HCT116 (cell line): ENCODE measurements at places on chromosomes 13 and 19.

DNA sequence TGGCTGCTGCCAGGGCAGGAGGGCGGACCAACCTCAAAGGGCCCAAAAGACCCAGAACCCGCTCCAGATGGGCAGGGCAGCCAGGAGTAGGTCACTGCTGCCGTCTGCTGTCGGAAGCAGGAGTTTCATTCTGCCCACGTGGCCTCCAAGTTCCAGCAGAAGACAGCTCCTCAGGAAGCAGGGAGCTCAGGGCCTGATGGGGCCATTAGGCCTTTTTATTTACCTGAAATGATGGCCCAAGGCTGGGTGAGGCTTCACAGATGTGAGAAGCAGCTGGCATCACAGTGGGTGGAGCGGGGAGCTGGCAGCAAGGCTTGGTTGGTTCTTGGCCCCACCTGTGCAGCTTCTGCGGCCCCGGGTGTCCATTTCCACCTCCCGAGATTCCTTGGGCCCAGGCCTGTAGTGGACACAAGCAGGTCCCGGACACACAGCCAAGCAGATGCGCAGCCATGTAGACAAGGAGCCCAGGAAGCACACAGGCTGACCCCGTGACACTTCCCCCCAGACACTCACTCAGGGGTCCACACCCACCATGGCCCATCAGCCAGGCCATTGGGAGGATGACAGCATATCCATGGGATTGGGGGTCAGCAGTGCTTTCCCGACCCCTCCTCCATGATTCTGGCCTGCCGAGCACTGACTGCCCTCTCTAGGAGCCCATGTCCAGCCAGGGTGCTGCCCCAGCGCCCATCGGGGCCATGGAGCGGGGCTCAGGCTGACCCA is 26.4 kb downstream of the C13orf46 start:
- DNase-seq, result peak; percentile 12
- H3K27ac ChIP-seq, result no peak overlapping the region
- no peaks in the 10 kb centered on the region for H3K36me3 ChIP-seq
- no peaks in the 10 kb centered on the region for H3K27me3 ChIP-seq

- no peaks in the 10 kb centered on the region; the same call in 1 of the 2 replicates for H3K4me1 ChIP-seq
- H3K27me3 ChIP-seq, result no peaks in the 10 kb centered on the region
- peak overlapping the region; percentile 5; the same call in 1 of the 2 replicates for H3K27ac ChIP-seq
These were observed 34.1 kb upstream of the GAS6 start for GRCh38 chr13:113897966-113898365.

- H3K4me3 ChIP-seq, result no peak overlapping the region
- H3K4me1 ChIP-seq, result peaks cover 12% of the 10 kb centered on the region
- H3K36me3 ChIP-seq, result no peaks in the 10 kb centered on the region
- DNase-seq, result no peak
These were observed 446.4 kb downstream of the COG6 start for GRCh38 chr13:40101708-40102359.

- no peaks in the 10 kb centered on the region; the same call in 1 of the 2 replicates for H3K27me3 ChIP-seq
- H3K36me3 ChIP-seq, result no peaks in the 10 kb centered on the region
- H3K4me1 ChIP-seq, result no peaks in the 10 kb centered on the region; the same call in 1 of the 2 replicates
- H3K4me3 ChIP-seq, result no peak overlapping the region
These were observed 4.0 kb downstream of the NOVA2 start for GRCh38 chr19:45969676-45970075.

- no peak for DNase-seq
- peaks cover 20% of the 10 kb centered on the region; the same call in 1 of the 2 replicates for H3K27me3 ChIP-seq
- H3K4me1 ChIP-seq, result peaks cover 9% of the 10 kb centered on the region; the same call in 1 of the 2 replicates
These were observed 702 bp downstream of the PTH2 start for GRCh38 chr19:49422407-49423070.

- no peaks in the 10 kb centered on the region for H3K27me3 ChIP-seq
- no peak overlapping the region for H3K4me3 ChIP-seq
- no peak overlapping the region for H3K27ac ChIP-seq
- H3K4me1 ChIP-seq, result peaks cover 5% of the 10 kb centered on the region; the same call in 1 of the 2 replicates
These were observed 49.2 kb upstream of the RGCC start for GRCh38 chr13:41408121-41408520.

DNA sequence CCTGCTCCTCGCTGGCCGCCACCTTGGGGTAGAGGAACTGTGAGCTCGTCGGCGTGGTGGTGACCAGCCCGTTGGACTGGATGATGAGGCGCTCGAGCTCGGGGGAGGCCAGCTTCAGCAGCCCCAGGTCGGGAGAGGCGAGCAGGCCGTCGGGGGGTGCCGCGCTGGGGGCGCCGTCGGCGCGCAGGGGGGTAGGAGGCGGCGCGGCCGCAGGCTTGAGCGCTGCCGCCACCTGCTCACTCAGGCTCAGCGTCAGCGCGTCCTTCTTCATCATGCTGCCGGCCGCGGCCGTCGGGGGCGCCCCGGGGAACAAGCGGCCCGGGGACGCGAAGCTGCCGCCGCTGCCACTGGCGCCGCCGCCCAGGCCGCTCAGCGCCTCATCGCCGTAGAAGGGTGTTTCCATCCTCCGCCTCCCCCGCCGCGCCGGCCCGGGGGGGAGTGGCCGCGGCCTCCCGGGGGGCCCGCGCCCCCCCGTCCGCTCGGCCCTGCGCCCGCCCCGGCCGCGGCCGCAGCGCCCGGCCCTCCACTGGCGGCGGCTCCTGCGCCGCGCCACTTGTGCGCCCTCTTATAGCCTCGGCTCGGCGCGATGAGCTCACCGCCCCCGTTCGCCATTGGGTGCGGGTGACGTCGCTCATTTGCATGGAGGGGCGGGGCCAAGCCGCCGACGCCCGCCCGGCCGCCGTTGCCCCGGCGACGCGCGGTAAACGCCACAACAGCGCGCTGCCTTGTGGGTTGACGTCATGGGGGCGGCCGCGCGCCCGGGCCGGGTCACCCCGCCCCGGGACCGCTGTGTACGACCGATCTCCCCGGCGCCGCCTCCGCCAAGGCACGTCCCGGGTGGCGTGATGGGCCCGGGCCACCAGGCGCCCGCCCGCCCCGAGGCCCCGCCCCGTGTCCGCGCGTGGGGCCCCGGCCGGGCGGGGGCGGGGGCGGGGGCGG is at the start of gene JUND:
Gene JUND, minus strand, starts transcription at position 541 of the 939 bp plus-strand sequence. Its CDS starts 138 bp downstream, at position 403.
- H3K27me3 ChIP-seq, result no peaks in the 10 kb centered on the region
- peak within 1 kb of the TSS; percentile 100 for H3K27ac ChIP-seq
- H3K4me3 ChIP-seq, result peak within 1 kb of the TSS; percentile 76
- peak; percentile 93 for DNase-seq
- no peaks in the 10 kb centered on the region for H3K36me3 ChIP-seq

DNA sequence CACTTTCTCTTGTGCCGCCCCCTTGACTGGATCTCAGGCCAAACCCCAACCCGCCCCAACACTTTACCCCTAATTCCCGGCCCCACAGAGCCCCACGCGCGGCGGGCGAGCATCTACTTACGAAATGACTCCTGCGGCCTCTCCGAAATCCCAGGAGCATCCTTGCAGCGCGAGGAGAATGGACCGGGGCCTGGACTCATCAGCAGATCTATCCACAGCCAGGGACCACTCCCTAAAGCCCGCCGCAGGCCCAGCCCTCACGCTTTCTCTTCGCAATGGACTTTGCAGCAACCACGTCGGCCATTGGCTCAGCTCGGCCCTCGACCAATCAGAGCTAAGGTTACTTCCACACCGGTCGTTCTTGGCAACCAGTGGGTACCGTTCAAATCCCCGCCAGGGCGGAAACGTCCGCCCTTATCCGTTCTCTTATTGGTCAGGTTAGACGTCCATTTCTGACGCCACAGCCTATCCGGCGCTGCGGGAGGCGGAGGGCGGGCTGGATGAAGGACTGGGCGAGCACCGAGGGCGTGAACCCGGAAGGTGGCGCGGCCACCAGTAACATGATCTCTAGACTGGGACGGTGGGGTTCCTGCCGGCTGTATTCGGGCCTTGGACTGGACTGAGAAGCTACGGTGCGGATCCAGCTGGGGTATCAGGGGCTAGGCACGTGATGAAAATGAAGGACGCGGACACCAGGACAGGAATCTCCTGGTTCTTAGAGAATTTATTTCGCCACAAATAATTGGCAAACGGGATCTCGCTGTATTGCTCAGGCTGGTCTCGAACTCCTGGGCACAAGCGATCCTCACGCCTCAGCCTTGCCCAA is at the start of the genes CEP89 and FAAP24:
Gene CEP89, minus strand, starts transcription at position 244 of the 826 bp plus-strand sequence. Its CDS starts 84 bp downstream, at position 160.
Gene FAAP24, plus strand, starts transcription at position 528 of the 826 bp plus-strand sequence. CDS start 955 bp downstream, outside the sequence.
- H3K36me3 ChIP-seq, result no peaks in the 10 kb centered on the region; the same call in 1 of the 2 replicates
- peak within 1 kb of the TSS; percentile 58 for H3K27ac ChIP-seq
- DNase-seq, result peak; percentile 99
- peak within 1 kb of the TSS; percentile 98 for H3K4me3 ChIP-seq
- H3K4me1 ChIP-seq, result peaks cover 5% of the 10 kb centered on the region; the same call in 1 of the 2 replicates
- H3K27me3 ChIP-seq, result no peaks in the 10 kb centered on the region

- H3K4me1 ChIP-seq, result peaks cover 15% of the 10 kb centered on the region
- no peak for DNase-seq
- H3K27ac ChIP-seq, result peak within 1 kb of the TSS; percentile 87
These were observed at the start of gene IL27RA for GRCh38 chr19:14031719-14032480. Gene IL27RA (plus strand): TSS chr19:14031762. CDS start chr19:14031873, 111 bp downstream.

DNA sequence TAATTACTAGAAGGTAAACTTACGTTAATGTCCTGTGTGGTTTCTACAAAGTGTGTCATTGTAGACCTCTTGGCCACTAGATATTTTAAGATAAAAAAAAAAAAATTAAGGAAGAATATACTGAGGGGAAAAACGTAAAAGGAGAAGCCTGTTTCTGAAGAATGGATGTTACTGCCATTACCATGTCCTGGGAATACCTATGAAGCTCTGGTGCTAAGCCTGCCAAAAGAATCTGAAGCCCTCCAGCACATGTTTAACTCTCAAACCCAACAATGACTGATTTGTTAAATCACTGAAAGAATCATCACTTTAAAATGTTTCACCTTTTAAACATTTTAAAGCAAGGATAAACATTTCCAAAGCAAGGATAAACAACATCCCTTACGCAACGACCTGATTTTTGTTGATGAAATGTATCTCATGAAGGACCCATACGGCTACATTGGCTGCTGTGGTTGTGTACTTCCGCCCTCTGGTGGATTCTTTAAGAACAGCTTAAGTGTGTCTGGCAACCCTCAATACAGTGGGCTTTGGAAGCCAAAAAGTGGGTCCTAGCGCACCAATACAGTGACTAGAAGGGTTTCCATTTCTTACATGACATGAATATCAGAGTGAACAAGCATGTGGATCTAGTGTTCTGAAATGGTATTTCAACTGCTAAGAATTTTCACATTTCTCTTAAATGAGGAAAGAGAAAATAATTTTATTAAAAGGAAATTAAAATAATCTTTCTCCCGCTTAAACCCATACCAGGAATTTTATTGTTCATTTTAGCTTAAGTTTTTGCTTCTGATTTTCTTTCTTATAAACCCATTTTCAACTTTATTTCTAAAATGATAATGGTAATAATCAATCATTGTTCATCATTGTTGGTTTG is 74.5 kb upstream of the RAP2A start:
- H3K36me3 ChIP-seq, result peaks cover 5% of the 10 kb centered on the region
- no peaks in the 10 kb centered on the region for H3K27me3 ChIP-seq
- peak; percentile 44 for DNase-seq
- no peaks in the 10 kb centered on the region for H3K4me1 ChIP-seq

GRCh38 chr19:44894946-44895345 is 3.9 kb downstream of the TOMM40 start:
- no peak for DNase-seq
- H3K4me3 ChIP-seq, result no peak overlapping the region
- H3K4me1 ChIP-seq, result peaks cover 13% of the 10 kb centered on the region
- peaks cover 21% of the 10 kb centered on the region for H3K36me3 ChIP-seq

DNA sequence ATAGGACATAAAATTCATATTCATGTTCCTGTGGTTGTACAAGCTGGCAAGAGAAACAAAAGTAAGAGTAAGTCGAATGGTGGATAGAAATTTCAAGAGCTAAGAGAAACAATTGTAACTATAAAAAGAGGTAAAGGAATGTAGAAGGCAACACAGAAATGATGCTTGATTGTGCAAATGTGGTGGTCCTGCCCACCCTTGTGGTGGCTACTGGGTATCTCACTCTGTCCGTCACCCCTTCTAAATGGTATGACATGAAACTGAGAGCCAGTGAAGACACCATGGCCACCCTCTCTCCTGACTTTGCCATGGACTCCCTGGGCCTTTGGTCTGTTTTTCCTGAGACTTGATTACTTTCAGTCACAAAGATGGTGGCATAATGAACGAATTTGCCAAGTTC is 925.9 kb upstream of the SLITRK6 start:
- no peaks in the 10 kb centered on the region for H3K27me3 ChIP-seq
- H3K27ac ChIP-seq, result no peak overlapping the region
- DNase-seq, result no peak
- no peaks in the 10 kb centered on the region for H3K36me3 ChIP-seq

- H3K36me3 ChIP-seq, result no peaks in the 10 kb centered on the region
- H3K27me3 ChIP-seq, result no peaks in the 10 kb centered on the region
- no peak overlapping the region for H3K27ac ChIP-seq
- H3K4me1 ChIP-seq, result peaks cover 36% of the 10 kb centered on the region
These were observed 4.0 kb downstream of the HSD11B1L start for GRCh38 chr19:5684694-5685430.

DNA sequence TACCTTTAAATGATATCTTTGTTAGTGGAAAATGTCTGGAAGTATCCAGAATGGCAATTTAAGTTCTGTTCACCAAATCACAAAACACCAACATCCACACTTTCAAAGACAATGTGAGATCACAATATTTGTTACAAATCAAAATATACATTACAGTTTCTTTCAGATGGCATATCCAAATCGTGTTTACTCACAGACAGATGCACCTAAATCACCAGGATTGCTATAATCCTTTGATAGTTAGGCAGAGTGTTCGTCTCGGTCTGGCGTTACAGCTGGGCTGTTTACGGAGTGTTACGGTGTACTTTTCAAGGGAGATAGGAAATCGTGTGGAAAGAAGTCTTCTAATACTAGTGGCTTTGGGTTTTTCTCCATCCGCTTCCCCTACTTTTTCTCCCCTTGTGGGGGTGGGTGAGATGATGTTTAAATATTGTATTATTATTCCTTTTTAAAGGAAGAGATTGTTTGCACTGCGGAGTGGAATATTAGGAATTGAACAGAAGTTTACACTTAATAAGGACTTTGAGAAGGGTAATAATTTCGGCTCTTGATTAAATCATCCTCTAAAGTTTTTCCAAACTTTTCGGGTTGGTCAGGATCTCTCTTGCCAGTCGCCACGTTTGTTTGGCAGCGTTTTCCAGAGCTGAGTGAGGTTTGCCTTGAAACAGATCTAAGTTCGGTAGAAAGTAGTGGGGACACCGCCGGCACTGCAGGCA is 1.8 kb downstream of the MAB21L1 start:
- no peaks in the 10 kb centered on the region for H3K27me3 ChIP-seq
- H3K27ac ChIP-seq, result no peak overlapping the region
- no peaks in the 10 kb centered on the region for H3K36me3 ChIP-seq

- no peaks in the 10 kb centered on the region for H3K4me1 ChIP-seq
- no peak overlapping the region for H3K27ac ChIP-seq
- no peak overlapping the region for H3K4me3 ChIP-seq
- H3K36me3 ChIP-seq, result no peaks in the 10 kb centered on the region
These were observed 51.3 kb upstream of the LSM14A start for GRCh38 chr19:34120846-34121639.

DNA sequence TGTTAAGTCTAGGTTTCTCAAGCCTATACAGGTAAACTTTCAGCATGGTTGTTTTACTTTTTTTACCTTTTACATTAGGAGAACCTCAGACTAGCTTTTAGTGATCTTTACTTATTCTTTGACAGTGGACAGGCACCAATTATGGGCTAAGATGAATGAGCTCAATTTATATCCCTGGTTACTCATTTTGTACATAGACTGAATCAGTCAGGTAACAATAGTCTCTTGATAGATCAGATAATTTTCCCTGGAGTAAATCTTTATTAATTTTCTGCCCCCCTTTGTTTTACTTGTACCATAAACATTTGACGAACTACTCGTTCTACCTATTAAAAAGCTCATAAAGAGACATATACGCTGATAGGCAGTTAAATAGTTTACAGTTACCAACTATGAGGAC is 22.8 kb downstream of the SPART start:
- no peaks in the 10 kb centered on the region for H3K27me3 ChIP-seq
- no peaks in the 10 kb centered on the region for H3K4me1 ChIP-seq
- H3K27ac ChIP-seq, result no peak overlapping the region
